ENCODE measurements at places on chromosomes 7 and 10. TPM values are rescaled to one million over a fixed set of nuclear protein-coding genes. Genes with fewer than 3 reads are reported as not detected.

Gene SPDYE2B
- total RNA-seq: not detected

DNA sequence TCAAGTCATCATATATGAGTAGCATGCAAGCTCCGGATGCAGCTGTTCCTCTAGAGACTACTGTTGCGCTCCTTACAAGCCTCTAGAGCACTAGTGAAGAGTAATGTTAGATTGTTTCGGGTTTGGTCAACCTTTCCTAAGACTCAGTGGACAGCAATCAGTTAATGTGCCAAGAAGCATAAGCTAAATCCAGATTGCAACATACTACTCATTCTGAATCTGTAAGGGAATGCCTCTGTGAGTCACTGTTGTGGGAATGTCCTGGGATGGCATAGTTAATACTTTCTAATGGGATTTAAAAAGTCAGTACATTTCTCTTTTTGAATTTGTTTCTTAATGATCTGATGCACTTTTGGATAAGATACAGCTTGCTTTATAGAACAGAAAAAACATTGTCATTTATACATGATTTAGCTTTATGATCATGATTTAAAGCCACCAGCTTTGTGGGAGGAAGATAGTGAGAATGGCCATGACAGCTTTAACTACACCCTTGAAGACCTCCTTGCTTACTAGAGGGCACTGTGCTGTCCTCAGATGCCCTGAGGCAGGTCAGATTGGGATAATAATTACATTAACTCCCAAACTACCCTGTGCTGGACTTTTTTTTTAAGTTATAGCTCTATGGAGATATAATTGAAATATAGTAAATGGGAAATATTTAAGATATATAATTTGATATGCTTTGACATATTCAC, 138.4 kb downstream of the SDK1 start:
- H3K4me1 ChIP-seq: peaks cover 14% of the 10 kb centered on the region
- no peaks in the 10 kb centered on the region for H3K27me3 ChIP-seq
- DNase-seq: no peak
- H3K27ac ChIP-seq: no peak overlapping the region
- H3K36me3 ChIP-seq: no peaks in the 10 kb centered on the region
- no peak overlapping the region for H3K4me3 ChIP-seq

DNA sequence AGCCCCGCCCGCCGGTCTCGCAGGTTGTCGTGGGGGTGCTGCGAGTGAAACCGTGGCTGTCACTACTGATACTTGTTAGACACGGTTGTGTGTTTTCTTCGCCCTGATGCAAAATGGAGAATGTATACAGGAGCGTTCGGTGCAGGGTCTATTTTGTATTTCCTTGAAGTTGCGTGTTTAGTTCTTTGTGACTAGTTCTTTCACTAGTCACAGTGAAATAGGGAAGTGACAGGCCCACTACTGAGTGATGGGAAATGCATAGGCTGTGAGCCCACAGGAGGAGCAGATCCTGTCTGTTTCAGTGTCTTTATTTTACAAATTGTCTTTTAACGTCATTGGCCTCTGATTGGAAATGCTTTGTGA, 675 bp downstream of the ABRAXAS2 start:
- peak overlapping the region; percentile 69 for H3K27ac ChIP-seq
- H3K27me3 ChIP-seq: no peaks in the 10 kb centered on the region
- peak overlapping the region; percentile 98 for H3K4me3 ChIP-seq
- no peaks in the 10 kb centered on the region for H3K36me3 ChIP-seq
- no peak for DNase-seq
- peaks cover 14% of the 10 kb centered on the region for H3K4me1 ChIP-seq

- no peak for DNase-seq
- H3K4me3 ChIP-seq: no peak overlapping the region
- H3K27me3 ChIP-seq: no peaks in the 10 kb centered on the region
- H3K27ac ChIP-seq: no peak overlapping the region
- H3K4me1 ChIP-seq: no peaks in the 10 kb centered on the region
Measured at GRCh38 chr10:43121444-43121843, 16.8 kb upstream of the CSGALNACT2 start.

- H3K36me3 ChIP-seq: no peaks in the 10 kb centered on the region
- peaks cover 29% of the 10 kb centered on the region for H3K4me1 ChIP-seq
- H3K4me3 ChIP-seq: no peak overlapping the region
- DNase-seq: no peak
- no peaks in the 10 kb centered on the region for H3K27me3 ChIP-seq
Measured at GRCh38 chr7:6221340-6222319, 50.8 kb downstream of the CYTH3 start.

Gene MLXIPL
- 6.4 TPM for total RNA-seq

Gene WEE2
- total RNA-seq: not detected

Gene PHKG1
- total RNA-seq: 10.9 TPM

DNA sequence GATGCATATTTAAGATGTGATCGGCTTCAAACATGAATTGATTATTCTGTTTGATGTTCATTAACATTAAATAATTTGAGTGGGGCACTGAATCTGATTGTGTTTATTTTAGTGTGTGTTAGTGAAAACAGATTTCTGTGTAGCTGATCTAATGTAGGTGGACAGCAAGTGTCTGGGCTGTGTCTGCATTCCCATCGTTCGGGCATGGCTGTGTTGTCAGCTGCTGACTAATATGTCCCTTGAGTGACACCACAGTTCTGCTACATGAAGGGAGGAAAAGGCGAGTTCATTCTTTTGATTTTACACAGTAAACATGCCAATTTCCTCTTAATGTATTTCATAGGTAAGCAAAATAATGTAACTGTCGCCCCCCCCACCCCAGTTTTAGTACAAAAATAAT, 203.0 kb downstream of the CNTNAP2 start:
- no peak for DNase-seq
- no peak overlapping the region for H3K27ac ChIP-seq
- H3K36me3 ChIP-seq: no peaks in the 10 kb centered on the region
- no peaks in the 10 kb centered on the region for H3K27me3 ChIP-seq
- H3K4me1 ChIP-seq: no peaks in the 10 kb centered on the region
- no peak overlapping the region for H3K4me3 ChIP-seq

Gene LLCFC1
- total RNA-seq: not detected

Gene HOXA9
- not detected for total RNA-seq

Gene PAPOLB
- 1.1 TPM for total RNA-seq

Measured in thoracic aorta (tissue), 2 donors.